ENCODE measurements at places on chromosomes 1 and 21.

- DNase-seq, result no peak
Measured at GRCh38 chr1:117250061-117250606, 39.4 kb upstream of the VTCN1 start.

DNA sequence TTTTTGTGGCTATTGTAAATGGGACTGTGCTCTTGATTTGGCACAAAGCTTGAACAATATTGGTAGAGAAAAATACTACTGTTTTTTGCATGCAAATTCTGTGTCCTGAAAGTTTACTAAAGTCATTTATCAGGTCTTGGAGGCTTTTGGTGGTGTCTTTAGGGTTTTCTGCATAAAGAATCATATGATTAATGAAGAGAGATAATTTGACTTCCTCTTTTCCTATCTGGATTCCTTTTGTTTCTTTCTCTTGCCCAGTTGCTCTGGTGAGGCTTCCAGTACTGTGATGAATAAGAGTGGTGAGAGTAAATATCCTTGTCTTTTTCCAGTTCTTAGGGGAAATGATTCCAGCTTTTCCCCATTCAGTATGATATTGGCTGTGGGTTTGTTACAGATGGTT is 1166.7 kb downstream of the NCAM2 start:
- DNase-seq, result no peak

DNA sequence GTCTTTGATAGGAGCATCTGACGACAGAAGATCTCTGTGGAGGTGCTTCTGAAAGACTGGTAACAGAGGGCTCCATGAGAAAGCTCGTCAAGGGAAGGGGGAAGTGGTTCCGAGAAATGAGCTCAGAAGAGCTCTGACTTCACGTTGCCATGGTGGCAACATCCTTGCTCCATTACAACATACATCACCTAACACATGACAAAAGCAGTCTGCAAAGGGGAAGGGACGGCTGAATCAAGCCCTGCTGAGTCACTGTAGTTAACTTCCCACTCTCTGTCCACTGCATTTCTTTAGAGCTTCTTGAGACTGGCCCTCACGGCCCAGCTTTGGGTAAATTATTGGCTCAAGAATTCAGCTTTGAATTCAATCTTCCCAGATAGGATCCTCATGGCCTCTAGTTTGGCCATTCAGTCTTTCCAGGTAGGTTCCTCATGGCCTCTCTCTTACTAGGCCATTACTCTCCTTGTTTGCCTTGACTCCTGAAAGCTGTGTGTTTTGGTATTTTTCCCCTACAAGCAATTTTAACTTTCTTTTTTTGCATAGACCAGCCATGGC is 88.0 kb upstream of the ZNF648 start:
- DNase-seq, result no peak

DNA sequence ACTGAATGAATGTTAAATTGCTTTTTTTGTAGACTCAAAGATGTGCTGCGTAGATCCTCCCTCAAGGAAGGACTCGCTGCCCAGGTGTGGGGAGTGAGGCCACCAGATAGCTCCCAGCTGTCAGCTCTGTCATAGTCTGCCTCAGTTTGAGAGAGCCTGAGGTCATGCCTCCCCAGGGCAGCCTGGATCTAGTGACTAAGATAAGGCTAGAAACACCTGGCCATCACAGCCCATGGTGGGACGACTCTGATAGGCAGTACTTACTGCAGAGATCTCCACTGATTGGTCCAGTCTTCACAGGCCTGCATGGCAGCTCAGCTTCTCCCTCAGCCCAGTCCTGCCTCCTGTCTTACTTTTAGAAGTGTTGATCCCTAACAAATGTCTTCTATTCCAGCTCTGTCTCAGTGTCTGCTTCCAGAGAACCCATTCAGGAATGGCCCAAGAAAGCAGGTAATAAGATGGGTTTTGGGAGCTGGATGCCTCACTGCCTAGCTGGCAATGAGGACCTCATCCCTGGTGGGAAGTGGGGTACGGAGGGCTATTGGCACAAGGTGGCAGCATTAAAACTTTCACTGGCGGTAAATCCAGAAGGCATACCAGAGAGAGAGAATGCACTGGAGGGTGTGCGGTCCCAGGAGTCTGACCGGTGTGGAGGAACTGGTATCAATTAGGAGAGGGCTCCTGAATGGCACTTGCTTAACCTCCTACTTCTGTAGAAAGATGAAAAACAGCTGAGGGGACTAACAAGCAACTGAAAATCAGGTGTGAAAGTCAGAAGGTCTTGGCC is 55.3 kb upstream of the GPR37L1 start:
- no peak for DNase-seq

DNA sequence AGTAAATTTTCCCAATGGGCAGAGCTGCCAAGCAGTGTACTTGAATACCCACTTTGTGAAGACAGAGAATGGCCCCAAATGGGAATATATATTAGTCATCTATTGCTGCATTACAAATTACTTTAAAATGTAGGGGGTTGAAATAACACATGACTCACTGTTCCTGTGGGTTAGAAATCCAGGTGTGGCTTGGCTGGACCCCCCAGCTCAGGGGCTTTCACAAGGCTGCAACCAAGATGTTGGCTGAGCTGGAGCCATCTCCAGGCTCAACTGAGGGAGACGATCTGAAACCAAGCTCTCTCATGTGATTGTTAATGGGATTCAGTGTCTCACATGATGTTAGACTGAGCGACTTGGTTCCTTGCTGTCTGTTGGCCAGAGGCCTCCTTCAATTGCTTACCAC is 33.4 kb upstream of the ARHGAP29 start:
- DNase-seq, result no peak

GRCh38 chr1:79190074-79190473 is 183.5 kb upstream of the ADGRL4 start:
- no peak for DNase-seq

- DNase-seq, result no peak
Measured at GRCh38 chr1:51189421-51190073, 46.5 kb upstream of the RNF11 start.

DNA sequence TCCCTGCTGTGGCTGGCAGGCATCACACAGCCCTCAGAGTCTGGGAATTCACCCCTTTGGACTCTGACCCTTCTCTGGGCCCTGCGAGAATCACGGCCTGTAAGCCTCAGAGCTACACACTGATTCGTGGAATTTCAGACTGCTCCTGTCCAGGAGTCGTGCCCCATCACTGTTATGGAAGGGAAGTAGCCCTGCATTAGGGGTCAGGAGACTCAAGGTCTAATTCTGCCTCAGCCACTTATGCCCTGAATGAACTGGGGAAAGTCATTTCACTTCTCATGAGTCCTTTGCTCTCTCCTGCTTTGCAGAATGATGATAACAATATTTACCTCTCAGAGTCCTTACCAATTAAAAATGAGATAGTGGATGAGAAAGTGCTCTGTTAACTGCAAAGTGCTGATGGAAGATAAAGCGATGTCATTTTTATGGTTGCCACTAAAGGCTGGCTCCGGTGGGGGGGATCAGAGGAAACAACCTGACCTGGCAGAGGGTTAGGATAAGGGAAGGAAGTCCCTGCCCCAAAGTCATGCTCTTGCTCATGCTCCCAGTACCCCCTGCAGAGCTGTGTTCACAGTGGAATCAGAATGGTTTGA is 148.6 kb upstream of the CD34 start:
- no peak for DNase-seq

DNA sequence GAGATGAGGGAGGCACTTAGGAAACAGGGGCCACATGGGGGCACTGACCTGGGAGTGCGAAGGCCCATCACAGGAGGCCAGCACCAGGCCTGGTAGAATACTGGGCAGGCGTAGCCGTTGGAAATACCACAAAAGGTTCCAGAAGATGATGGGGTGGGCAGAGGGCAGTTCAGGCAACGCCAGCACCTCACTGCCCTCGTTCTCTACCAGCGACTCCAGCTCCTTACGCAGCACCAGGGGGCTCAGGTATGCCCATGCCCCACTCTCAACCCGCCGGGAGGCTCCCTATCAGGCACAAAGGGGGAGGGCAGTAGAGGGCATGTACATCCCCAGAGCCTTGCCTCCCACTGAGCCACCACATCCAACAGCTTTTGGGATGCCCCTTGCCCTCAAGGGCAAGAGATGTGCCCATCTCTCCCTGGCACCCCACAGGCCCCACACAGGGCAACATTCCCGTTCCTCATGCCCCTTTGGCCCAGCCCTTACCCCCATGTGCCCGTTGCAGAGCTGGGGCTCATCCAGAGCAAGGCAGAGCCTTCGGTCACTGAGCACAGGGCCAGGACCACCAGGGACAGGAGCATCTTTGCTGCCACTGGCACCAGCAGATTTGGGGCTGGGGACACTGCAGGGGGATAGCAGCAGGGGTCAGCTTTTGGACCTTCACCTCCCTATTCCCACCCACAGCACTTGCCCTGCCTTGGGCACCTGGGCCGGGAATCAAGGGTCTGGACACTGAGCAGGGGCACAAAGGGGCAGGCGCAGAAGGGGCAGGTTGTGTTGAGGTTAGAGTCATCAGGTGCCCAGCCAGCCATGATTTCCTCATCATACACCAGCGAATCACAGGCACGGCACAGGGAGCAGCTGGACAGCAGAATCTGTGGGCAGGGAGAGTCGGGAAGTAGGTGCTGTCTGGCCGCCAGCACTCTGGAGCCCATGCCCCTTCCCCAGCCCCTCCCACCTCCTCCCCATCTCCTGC is 9.7 kb upstream of the GATAD2B start:
- no peak for DNase-seq

GRCh38 chr21:32515874-32516273 is 69.4 kb downstream of the TCP10L start:
- no peak for DNase-seq

GRCh38 chr1:18849261-18849711 is 10.2 kb downstream of the TAS1R2 start:
- DNase-seq, result no peak
